ENCODE measurements at places on chromosomes 5 and 9. TPM values are rescaled to one million over a fixed set of nuclear protein-coding genes. Genes with fewer than 3 reads are reported as not detected.

The LAMC3 gene
- 0.17 TPM for polyA plus RNA-seq

The THBS4 gene
- polyA plus RNA-seq: not detected

The CHSY3 gene
- not detected for polyA plus RNA-seq

The EPB41L4B gene
- polyA plus RNA-seq: not detected

The SHLD3 gene
- 5.3 TPM for polyA plus RNA-seq

The STK10 gene
- polyA plus RNA-seq: 12.2 TPM

The N4BP3 gene
- polyA plus RNA-seq: 0.63 TPM
